ENCODE measurements at places on chromosomes 6 and 20. TPM values are rescaled to one million over a fixed set of nuclear protein-coding genes. Genes with fewer than 3 reads are reported as not detected.

Gene EPB41L1
- polyA plus RNA-seq = 12.1 TPM

Gene ARHGAP40
- polyA plus RNA-seq = not detected

Gene VSTM2L
- polyA plus RNA-seq = 122 TPM

Gene GPX5
- not detected for polyA plus RNA-seq

Gene SLC24A3
- polyA plus RNA-seq = 0.66 TPM

Gene SOBP
- polyA plus RNA-seq = 10.4 TPM

Gene KCNS1
- 0.27 TPM for polyA plus RNA-seq

Gene OR2H1
- polyA plus RNA-seq = not detected

Gene UBD
- polyA plus RNA-seq = 0.14 TPM

Gene NKX2-2
- polyA plus RNA-seq = not detected

Gene SLC22A16
- not detected for polyA plus RNA-seq

Gene SYNCRIP
- polyA plus RNA-seq = 31.7 TPM

Gene NANP
- polyA plus RNA-seq = 1.8 TPM

Gene GMPR
- polyA plus RNA-seq = 123 TPM

Gene MEI4
- 0.59 TPM for polyA plus RNA-seq

Gene RXRB
- 31.7 TPM for polyA plus RNA-seq

Gene SRMS
- not detected for polyA plus RNA-seq

Gene MCHR2
- not detected for polyA plus RNA-seq

Gene LSM2
- polyA plus RNA-seq = 27.0 TPM

Gene NXT1
- 9.7 TPM for polyA plus RNA-seq

Gene FOXA2
- not detected for polyA plus RNA-seq

Gene HBS1L
- polyA plus RNA-seq = 28.7 TPM

Gene WDR27
- 6.3 TPM for polyA plus RNA-seq

Gene IL17A
- polyA plus RNA-seq = not detected

Gene SLC12A5
- 6.6 TPM for polyA plus RNA-seq

Gene MUCL3
- polyA plus RNA-seq = not detected

Gene FOXS1
- polyA plus RNA-seq = 3.0 TPM

Gene SIRPD
- not detected for polyA plus RNA-seq

Data from right cardiac atrium (tissue), 5 donors.